MM.1S (cell line): ENCODE measurements at places on chromosomes 2 and 18.

- no peak for DNase-seq
Measured at GRCh38 chr2:31511376-31511775, 69.4 kb downstream of the SRD5A2 start.

- DNase-seq = no peak
Measured at GRCh38 chr18:3870914-3871313, 420.9 kb downstream of the TGIF1 start.

GRCh38 chr18:57433934-57434535, 1.1 kb upstream of the ONECUT2 start:
- no peak for DNase-seq

DNA sequence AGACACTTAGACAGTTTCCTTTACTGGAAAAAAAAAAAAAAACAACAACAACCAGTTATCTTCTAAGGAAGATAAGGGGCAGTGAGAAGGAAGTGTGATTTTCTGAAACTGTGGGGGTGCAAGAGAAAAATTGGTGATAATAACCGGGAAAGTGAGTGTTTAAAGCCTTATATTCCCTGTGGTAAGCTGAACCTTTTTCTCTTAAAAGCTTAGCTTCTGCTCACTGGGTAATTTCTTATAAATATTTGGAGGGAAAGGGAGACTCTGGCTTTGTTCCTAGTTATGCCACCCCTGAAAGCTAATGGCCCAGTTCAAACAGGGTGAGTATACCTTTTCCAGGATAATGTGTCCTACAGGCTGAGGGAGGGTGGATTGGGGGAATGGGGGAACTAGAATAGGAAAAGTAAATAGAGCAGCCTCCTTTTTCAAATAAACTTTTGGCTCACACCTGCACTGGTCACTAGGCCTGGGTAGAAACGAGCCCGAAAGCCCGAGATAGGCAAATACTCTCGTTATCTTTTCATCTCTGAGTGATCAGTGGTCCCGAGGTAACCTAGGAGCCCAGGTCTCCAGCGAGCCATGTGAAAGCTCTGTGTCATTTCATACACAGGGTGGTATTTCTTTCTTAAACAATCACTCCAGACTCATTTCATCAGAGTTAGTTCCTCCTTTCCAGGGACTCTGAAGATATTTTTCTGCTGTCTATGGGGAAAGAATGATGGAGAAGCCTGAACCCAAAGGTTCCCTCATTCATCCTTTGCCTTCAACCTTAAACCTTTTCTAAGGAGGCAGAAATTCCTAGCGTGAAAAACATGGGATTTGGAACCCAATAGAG, 15.5 kb upstream of the SRBD1 start:
- no peak for DNase-seq

- peak; percentile 75 for DNase-seq
Measured at GRCh38 chr2:213766465-213766901, 482.2 kb downstream of the SPAG16 start.

- DNase-seq = no peak
Measured at GRCh38 chr2:209574515-209574914, 150.7 kb downstream of the MAP2 start.

DNA sequence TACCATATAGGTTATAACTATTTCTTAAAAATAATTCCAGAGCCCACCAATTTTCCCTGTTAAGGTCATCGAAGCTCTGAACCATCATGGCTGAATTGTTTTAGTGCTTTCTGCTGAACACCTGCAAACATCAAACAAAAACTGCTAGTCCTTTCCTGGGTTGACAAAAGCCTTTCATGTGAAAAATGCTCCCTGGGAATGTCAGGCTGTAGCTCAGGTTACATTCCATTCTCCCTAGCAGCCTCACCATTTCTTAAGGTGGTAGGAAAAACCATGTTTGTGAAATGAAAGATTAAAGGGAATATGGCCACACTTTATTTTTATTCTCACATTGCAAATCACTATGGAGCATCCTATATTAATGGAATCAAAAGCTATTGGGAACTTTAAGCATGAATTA, 5.7 kb downstream of the TCF4 start:
- no peak for DNase-seq

- no peak for DNase-seq
Measured at GRCh38 chr2:241255542-241256167, 59.8 kb downstream of the HDLBP start.

- DNase-seq = no peak
Measured at GRCh38 chr2:60335533-60336237, 217.8 kb downstream of the BCL11A start.

- peak; percentile 21 for DNase-seq
Measured at GRCh38 chr2:108390340-108390739, 12.6 kb downstream of the SULT1C4 start.

- no peak for DNase-seq
Measured at GRCh38 chr2:215597577-215597976, 161.7 kb upstream of the FN1 start.

DNA sequence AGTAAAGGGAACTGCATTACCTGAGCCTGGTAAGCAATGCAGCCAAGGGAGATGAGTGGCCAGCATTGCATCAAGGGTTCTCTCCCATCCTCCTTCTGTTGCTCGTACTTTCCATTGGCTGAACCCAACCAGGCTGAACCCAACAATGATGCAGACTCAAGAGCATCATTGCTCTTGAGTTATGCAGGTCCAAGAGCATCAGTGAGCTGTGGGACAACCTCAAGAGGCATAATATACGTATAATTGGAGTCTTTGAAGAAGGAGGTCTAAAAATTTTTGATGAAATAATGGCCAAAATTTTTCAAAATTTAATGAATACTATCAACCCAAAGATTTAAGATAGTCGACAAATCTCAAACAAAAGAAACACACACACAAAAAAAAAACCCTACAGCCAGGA, 213.0 kb downstream of the RNF152 start:
- no peak for DNase-seq

- DNase-seq = no peak
Measured at GRCh38 chr2:200252265-200253067, 54.0 kb upstream of the SPATS2L start.

DNA sequence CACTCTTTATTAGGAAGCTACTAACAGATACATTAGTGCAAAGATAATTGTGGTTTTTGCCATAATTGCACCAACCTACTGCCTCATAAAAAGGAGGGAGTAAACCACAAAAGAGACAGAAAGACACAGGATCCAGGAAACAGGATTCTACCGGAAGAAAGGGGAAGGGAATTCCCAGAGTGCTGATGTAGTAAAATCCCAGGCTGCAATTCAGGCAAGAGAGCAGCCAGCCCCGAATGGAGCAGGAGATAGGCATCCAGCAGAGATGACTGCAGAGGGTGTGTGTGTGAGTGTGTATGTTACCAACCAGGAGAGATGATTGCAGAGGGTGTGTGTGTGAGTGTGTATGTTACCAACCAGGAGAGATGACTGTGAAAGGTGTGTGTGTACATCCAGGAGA, 84.4 kb downstream of the KCNS3 start:
- no peak for DNase-seq

- no peak for DNase-seq
Measured at GRCh38 chr2:226327830-226328229, 471.8 kb downstream of the IRS1 start.

DNA sequence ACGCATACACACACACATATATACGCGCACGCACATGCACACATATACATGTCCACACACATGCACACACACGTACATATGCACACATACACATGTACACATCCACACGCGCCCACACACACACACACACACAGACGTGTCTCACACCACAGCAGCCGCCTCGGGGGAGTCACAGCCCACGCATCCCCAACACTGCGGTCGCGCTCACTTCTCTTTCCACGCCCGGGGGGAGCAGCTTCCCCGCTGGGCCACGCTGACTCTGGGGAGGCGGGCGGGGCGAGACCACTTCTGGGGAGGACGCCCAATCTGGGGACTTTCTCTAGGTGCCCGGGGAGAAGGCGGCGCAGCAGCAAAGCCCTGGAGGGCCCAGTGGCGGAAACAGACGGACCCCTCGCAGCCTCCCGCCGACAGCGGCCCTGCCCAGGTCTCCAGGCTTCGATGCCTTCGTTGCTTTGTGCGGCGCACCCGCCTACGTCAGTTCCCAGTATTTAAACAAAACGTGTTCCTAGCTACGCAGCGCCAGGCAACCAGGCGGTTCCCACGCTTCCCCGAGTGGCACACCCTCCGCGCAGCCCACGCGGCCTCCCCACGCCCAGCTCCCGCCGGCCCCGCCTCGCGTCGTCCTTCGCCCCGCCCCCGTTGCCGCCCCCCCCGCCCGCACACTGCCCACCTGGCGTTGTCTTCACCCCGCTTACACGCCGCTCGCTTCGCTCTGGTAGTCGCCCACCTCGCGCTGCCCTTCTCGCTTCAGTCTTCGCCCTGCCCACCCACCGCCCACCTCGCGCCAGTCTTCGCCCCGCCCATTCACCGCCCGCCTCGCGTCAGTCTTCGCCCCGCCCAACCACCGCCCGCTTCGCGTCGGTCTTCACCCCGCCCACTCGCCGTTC, 810 bp upstream of the RBFA start:
- peak; percentile 6 for DNase-seq

- no peak for DNase-seq
Measured at GRCh38 chr2:101300836-101301235, 7.7 kb downstream of the RNF149 start.

DNA sequence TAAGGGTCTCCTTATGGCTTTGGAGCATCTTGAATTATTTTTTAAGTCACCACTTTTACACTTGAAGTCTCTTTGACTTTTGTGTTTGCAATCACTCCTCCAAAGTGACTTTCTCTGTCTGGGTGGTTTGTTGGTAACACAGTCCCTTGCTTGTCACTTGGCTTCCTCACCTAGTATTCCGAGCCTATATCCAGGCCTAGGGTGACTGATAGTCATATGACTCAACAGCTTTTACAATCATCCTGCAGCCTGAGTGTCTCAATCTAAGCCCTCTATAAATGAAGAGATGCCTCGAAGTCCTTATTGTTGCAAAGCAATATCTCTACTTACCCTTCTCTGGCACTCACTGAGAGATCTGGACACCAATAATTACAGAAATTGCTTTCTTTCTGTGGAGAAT, 53.9 kb upstream of the SETBP1 start:
- no peak for DNase-seq

DNA sequence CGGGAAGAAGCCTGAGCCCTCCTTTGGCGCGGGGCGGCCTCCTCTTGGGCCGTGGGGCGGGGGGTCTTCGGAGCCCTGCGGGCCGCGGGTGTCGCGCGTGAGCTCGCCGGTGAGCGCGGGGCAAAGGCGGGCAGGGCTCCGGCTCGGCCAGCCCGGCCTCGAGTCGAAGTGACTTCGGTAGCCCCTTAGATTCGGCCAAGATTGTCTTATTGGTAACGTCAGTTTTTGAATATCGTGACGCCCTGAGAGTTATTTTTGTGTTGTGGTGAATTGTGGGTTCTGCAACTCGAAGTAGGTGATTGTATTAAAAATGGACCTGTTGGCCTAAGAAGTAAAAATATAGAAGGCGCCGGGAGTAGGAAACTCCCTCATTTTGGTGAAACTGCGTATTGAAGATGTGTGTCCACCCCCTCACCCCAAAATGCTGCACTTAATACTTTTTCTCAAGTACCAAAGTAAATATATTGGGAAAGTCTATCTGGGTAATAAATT, 669 bp downstream of the MARCHF7 start:
- DNase-seq = peak; percentile 38

GRCh38 chr2:67399831-67400489, 2.8 kb downstream of the ETAA1 start:
- DNase-seq = no peak

GRCh38 chr18:45538444-45538843, 76.8 kb upstream of the SLC14A2 start:
- DNase-seq = no peak

DNA sequence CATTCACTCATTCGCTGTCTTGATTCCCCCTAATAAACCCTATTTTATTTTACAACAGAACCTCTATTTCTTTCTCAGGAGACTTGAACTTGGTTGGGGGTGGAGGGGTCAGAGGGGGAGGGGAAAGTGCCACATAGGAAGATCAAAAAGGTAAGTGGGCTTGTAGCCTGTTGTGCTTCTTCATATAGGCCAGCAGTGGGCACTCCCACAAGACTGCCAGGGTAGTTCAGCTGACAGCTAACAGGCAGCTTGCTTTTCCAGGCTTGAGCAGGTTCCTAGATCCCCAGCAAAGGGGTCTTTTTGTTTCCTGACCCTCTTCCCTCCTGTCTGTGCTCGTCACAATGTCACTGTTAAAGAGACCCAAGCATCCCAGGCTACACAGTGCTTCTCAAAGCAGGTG, 829 bp upstream of the KIAA2012 start:
- DNase-seq = no peak

GRCh38 chr18:10367836-10368235, 86.6 kb upstream of the APCDD1 start:
- no peak for DNase-seq

DNA sequence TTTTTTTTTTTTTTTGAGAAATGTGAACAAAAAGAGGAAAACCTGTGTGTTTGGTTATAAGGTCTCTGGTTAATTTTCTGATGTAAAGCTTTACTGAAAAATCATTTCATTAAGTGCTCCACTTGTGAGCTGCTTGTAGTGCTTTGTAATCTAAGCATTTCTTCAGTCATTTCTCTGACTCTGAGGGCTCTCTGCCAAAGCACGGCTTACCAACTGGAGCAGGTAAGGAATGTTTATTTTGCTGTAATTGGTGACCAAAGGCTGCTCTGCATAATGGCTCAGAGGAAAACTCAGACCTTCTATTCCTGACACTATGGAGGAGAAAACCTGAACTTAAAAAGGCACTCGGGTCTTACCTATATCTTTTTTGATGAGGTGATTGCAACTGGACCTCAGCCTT, 848.8 kb downstream of the MBD2 start:
- DNase-seq = no peak
